CD4-positive, CD25-positive, alpha-beta regulatory T cell (primary cell): ENCODE measurements at places on chromosomes 4 and X. TPM values are rescaled to one million over a fixed set of nuclear protein-coding genes. Genes with fewer than 3 reads are reported as not detected.
A peak's percentile ranks its signal among the peaks of the same experiment; 100 is the strongest.

The PABPC1L2A gene
- total RNA-seq, result not detected

The SAGE1 gene
- total RNA-seq, result not detected

GRCh38 chrX:98065151-98065550 lies 1181.4 kb downstream of the RPA4 start:
- no peaks in the 10 kb centered on the region for H3K36me3 ChIP-seq
- H3K4me3 ChIP-seq, result no peak overlapping the region
- H3K27ac ChIP-seq, result no peak overlapping the region
- no peak for DNase-seq
- no peaks in the 10 kb centered on the region for H3K27me3 ChIP-seq

DNA sequence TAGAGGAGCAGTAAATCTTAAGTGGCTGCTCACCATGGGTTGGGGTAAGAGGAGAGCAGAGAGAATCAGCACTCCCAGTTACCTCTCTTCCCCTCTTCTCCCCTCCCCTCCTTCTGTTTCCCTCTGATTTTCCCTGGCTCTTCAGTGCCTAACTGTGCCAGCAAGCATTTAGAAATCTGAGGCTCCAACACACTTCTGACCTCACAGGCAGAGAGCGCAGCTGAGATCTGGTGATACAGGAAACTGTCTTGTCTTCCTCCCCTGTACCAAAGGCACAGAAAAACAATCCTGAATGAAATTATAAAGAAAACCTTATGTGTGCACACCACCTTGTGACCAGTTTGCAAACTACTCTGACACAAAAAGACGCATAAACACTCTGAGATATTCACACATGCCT lies 82.4 kb upstream of the SMIM10 start:
- peak; percentile 44 for DNase-seq
- no peaks in the 10 kb centered on the region for H3K27me3 ChIP-seq
- H3K4me1 ChIP-seq, result no peaks in the 10 kb centered on the region
- no peak overlapping the region for H3K27ac ChIP-seq

DNA sequence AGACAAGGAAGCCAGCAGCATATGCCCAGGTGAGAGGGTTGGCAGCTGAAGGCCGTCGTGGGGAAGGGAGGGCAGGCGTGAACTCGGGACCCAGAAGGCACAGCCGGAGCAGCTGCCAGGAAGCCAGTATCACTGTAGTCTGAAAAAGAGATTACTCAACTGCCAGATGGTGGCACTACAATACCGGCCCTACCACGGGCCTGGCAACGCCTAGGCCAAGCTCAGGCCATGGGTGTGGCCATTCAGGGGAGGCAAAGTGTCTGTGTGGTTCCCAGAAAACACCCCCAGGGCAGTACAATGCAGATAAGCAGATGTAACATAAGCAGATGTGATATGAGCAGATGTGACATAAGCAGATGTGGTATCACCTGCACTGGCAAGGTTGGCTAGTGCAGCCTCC lies 236.0 kb downstream of the AFAP1 start:
- no peak overlapping the region for H3K27ac ChIP-seq
- no peaks in the 10 kb centered on the region for H3K27me3 ChIP-seq
- no peak overlapping the region for H3K4me3 ChIP-seq
- DNase-seq, result no peak
- H3K4me1 ChIP-seq, result no peaks in the 10 kb centered on the region
- no peaks in the 10 kb centered on the region for H3K36me3 ChIP-seq

DNA sequence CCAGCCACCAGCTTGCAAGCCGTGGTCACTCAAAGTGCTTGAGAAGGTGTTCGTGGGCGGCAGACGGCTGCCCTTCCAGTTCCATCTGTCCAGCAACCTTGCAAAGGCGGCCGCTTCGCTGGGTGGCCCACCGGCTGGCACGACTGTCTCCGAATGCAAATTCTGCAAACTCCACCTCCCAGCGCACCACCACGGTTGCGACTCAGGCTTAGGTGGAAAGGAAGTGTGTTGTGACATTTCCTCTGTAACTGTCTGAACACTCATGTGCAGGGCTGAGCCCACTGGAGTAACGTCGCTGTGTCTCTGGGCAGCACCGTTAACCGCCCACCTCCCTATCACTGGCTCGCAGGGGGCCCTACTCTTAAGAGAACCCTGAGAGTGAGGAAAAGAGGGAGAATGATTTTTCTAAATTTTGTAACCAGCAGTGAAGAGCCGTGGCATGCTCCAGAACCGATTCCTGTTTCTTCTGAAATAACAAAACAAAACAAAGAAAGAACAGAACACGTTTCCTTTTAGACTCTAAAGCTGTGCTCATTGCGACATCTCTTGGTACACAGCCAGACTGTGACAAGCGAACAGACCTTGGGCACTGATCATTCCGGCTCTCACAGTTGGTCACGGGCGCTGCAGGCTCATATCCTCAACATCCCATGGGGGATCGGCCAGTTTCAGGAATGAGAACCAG lies at the start of gene P2RY8:
P2RY8 (minus strand) TSS at position 155 of the 685 bp plus-strand sequence. CDS start 70,627 bp downstream, outside the sequence.
- peaks cover 17% of the 10 kb centered on the region for H3K4me1 ChIP-seq
- H3K36me3 ChIP-seq, result peaks cover 2% of the 10 kb centered on the region
- peak; percentile 92 for DNase-seq
- no peaks in the 10 kb centered on the region for H3K27me3 ChIP-seq
- peak within 1 kb of the TSS; percentile 85 for H3K27ac ChIP-seq

DNA sequence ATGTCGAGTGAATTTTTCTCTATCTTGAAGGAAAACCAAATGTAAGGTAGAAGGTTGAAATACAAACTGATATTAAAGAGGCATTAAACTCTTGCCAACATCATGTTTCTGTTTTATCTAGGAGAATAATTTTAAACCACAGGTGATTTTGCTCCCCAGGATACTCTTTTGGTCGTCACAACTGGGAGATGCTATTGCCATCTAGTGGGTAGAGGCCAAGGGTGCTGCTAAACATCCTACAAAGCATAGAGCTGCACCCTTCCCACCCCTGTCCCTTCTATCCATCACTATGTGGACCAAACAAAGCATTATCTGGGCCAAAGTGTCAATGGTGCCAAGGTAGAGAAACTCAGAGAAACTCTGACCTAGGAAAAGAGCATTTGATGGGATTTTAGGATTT lies 154.6 kb upstream of the MAGEB2 start:
- DNase-seq, result no peak
- no peak overlapping the region for H3K4me3 ChIP-seq
- no peaks in the 10 kb centered on the region for H3K4me1 ChIP-seq
- H3K27ac ChIP-seq, result no peak overlapping the region
- H3K27me3 ChIP-seq, result no peaks in the 10 kb centered on the region

GRCh38 chrX:95949588-95949987 lies 735.1 kb upstream of the DIAPH2 start:
- DNase-seq, result no peak
- no peaks in the 10 kb centered on the region for H3K27me3 ChIP-seq
- H3K4me3 ChIP-seq, result no peak overlapping the region
- no peaks in the 10 kb centered on the region for H3K4me1 ChIP-seq
- no peaks in the 10 kb centered on the region for H3K36me3 ChIP-seq

DNA sequence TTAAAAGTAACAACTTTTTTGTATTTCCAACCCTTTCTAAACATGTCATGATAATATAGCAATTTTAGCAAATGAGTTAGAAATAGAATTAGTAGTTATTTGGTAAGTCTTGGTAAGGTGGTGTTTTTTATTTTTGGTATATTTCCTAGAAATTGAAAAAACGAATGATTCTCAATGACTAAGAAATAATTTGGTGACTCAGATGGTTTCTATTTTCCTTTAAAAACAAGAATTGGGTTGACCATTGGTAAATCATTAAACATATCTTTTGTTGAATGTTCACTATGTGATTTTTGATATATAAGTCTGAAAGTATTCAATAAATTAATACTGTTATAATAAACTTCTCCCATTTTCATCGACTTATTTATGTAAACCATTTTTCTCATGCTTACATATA lies 206.2 kb upstream of the BANK1 start:
- DNase-seq, result no peak
- H3K27ac ChIP-seq, result no peak overlapping the region
- no peaks in the 10 kb centered on the region for H3K4me1 ChIP-seq
- peaks cover 1% of the 10 kb centered on the region for H3K27me3 ChIP-seq

DNA sequence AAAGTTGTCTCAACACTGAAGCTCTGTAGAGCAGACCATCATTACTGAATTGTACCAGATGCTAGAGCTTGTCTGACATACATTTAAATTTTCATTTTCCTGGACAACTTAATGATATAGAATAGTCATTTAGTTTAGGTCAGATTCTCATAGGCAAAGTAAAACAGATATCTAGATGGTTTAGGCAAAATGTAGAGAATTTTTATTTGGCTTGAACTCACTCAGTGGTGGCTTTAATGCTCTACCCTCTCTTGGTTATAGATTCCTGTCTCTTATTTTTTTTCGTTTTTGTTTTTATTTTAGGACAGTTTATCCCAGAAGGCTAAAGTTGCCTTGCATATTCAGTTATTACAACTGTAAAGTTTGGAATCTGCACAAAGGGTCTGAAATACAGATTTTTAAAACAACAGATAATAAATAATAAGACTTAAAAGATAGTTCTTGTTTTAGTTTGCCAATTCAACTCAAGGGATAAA lies 4.0 kb upstream of the IRS4 start:
- no peak overlapping the region for H3K4me3 ChIP-seq
- no peaks in the 10 kb centered on the region for H3K36me3 ChIP-seq
- H3K27me3 ChIP-seq, result no peaks in the 10 kb centered on the region
- H3K4me1 ChIP-seq, result no peaks in the 10 kb centered on the region
- DNase-seq, result no peak
- no peak overlapping the region for H3K27ac ChIP-seq

DNA sequence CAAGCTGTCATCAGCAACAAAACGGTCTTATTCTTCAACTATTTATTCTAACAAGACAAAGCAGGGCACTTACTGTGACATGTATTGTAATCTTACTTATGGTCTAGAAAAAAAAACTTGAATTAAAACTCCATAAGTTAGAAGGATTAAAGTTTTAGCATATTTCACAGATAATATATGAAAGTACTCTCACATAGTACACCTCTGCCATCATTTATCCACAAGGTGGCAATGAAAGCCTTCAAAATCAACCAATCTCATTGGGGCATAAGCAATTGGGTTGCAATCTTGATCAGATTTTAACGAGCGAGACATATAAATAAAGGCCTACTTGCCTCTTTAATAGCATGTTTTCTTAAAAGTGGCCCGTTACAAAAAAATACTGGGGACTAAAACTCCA lies 1382.9 kb downstream of the FAM133A start:
- H3K27ac ChIP-seq, result no peak overlapping the region
- no peak for DNase-seq
- H3K4me3 ChIP-seq, result no peak overlapping the region

DNA sequence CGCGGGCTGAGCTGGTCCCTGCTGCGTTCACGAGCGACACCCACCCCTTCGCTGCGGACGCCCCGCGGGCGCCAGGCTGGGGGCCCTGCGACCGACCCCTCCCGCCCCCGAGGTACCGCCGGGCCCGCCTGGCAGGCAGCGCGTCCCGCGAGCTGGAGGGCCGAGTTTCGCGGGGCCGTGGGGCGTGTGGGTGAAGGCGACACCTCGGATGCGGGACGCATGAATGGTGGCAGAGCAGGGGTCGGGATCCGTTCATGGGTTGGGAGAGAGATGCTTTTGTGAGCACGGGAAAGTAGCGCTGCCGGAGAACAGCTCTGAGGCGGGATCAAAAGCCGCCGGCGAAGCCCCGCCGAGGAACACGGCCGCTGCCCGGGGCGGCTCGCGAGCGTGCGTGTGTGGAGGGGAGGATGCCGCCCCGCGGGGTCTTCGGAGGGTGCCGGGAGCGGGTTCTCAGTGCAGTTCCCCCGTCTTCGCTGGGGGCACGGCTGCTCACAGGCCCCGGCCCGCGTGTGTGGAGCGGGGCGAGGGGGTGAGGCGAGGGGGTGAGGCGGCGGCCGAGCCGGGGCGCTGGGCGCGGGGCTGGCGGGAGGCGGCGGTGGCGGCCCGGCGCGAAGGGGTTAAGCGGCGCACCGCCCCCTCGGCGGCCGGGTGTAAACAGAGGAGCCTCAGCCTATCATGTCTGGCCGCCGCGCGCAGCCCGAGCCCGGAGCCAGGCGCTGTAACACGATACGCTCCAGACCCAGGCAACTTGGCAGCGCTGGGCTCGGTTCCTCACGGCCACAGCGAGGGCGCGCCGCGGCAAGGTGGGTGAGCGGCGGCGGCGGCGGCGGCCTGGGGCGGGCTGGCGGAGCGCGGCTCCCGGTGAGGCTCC lies 205.3 kb downstream of the TENM3 start:
- peaks cover 8% of the 10 kb centered on the region for H3K4me1 ChIP-seq
- DNase-seq, result no peak
- H3K36me3 ChIP-seq, result no peaks in the 10 kb centered on the region
- H3K4me3 ChIP-seq, result no peak overlapping the region
- peaks cover 38% of the 10 kb centered on the region for H3K27me3 ChIP-seq
- H3K27ac ChIP-seq, result no peak overlapping the region
